ENCODE measurements at places on chromosomes 13 and 19.

GRCh38 chr13:91355826-91356710, 8.6 kb downstream of the MIR17HG start:
- no peak for DNase-seq

GRCh38 chr19:10887616-10888367, 16.4 kb downstream of the CARM1 start:
- DNase-seq, result no peak

DNA sequence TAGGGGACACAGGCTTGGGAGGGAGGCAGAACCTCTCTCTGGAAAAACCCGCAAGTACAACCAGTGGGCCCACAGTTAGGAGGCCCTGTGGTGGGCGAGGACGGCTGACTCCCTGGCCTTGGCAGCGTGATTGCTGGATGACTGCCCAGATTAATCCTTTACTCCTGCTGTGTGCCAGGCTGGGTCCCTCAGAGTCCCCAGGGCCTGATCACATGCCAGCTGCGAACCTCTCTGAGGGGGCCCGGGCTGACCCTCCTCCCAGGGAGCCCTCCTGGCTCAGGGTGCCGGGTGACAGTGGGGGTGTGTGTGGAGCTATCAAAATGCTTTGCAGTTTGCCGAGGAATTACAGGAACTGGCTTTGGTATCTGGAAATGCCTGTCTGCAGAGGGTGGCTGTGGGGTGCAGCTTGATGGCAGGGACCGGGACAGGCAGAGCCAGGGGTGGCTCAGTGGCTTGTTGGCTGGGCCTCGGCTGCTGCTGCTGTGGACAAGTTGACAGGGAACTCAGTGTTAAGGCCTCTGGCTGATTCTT, 48.9 kb downstream of the DNM2 start:
- no peak for DNase-seq

GRCh38 chr13:23695711-23696464, 125.7 kb downstream of the TNFRSF19 start:
- peak; percentile 49 for DNase-seq

- no peak for DNase-seq
Measured at GRCh38 chr13:110850840-110851239, 64.0 kb downstream of the ANKRD10 start.
